Chondrocyte (in vitro differentiated cells): ENCODE measurements at places on chromosomes 2 and 18. TPM values are rescaled to one million over a fixed set of nuclear protein-coding genes. Genes with fewer than 3 reads are reported as not detected.

GRCh38 chr2:241976296-241976695 lies 106.8 kb downstream of the RTP5 start:
- peaks cover 11% of the 10 kb centered on the region for H3K27me3 ChIP-seq
- no peak overlapping the region for H3K4me3 ChIP-seq
- peaks cover 2% of the 10 kb centered on the region for H3K36me3 ChIP-seq
- H3K27ac ChIP-seq: no peak overlapping the region
- no peaks in the 10 kb centered on the region for H3K4me1 ChIP-seq

DNA sequence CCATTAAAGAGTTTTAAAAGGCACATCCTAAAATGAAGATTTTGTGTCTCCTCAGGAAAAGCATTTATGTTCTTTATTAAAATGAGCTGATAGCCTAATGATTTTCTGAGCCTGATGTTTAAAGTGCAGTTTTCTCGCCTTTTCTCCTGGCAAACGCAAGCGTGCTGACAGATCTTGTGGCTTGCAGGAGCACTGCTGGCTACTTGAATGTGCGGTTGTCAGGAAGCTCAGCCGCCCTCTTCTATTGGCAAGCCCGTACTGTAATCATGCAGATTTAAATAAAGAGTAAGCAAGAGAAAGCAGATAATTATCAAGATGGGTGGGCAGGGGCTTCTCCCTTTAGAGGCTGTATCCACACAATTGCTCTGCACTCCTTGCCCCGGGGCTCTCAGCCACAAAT lies 139.5 kb upstream of the SPHKAP start:
- H3K4me1 ChIP-seq: no peaks in the 10 kb centered on the region
- H3K4me3 ChIP-seq: no peak overlapping the region
- H3K36me3 ChIP-seq: no peaks in the 10 kb centered on the region
- no peak for DNase-seq

PIEZO2 gene
- 115 to 147 TPM (median 142 TPM) in 3 replicates for total RNA-seq

- no peak overlapping the region for H3K27ac ChIP-seq
- no peak overlapping the region for H3K4me3 ChIP-seq
Measured at GRCh38 chr2:28499282-28499681, 3.4 kb downstream of the PLB1 start.

DNA sequence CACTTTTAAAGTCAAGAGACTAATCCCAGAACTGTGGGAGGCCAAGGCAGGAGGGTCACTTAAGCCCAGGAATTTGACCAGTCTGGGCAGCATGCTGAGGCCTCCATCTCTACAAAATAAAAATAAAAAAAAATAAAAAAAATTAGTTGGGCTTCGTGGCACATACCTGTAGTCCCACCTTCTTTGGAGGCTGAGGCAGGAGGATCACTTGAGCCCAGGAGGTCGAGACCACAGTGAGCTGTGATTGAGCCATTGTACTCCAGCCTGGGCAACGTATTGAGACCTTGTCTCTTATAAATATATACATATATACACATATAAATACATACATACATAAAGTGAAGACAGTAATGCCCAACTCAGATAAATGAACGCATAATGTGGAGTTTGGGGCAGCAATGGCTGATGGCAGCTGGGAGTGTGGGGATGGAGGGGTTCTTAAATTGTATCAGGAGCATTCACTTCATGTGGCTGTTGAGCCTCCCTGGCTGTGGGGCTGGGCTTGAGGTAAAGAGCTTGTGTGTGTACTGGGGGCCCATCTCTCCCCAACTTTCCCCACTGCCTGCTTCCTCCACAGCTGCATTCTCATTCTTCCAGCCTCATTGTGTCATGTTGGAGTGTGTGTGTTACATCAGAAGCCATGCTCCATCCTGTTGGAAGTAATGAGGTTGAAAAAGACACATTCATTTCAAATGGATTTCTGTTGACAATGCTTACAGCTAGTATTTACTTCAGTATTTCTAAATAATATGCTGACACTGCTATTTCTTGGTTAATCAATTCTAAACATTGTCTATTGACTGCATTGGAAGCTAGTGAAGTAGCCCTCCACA lies 96.5 kb upstream of the HS6ST1 start:
- DNase-seq: peak; percentile 27
- H3K27ac ChIP-seq: no peak overlapping the region
- H3K4me1 ChIP-seq: no peaks in the 10 kb centered on the region
- H3K27me3 ChIP-seq: no peaks in the 10 kb centered on the region
- peaks cover 2% of the 10 kb centered on the region for H3K36me3 ChIP-seq

GRCh38 chr2:203623661-203624060 lies 82.8 kb upstream of the CD28 start:
- H3K27ac ChIP-seq: peak overlapping the region; percentile 60
- H3K27me3 ChIP-seq: no peaks in the 10 kb centered on the region

- peak overlapping the region; percentile 77 for H3K27ac ChIP-seq
- peaks cover 1% of the 10 kb centered on the region for H3K36me3 ChIP-seq
- no peaks in the 10 kb centered on the region for H3K27me3 ChIP-seq
- no peak overlapping the region for H3K4me3 ChIP-seq
Measured at GRCh38 chr18:9513971-9514512, 38.7 kb downstream of the RALBP1 start.

- H3K4me1 ChIP-seq: peaks cover 4% of the 10 kb centered on the region
- peaks cover 34% of the 10 kb centered on the region for H3K27me3 ChIP-seq
- DNase-seq: no peak
- H3K27ac ChIP-seq: no peak overlapping the region
Measured at GRCh38 chr2:176669398-176670174, 400.3 kb downstream of the MTX2 start.

- no peak for DNase-seq
- H3K27ac ChIP-seq: no peak overlapping the region
- peaks cover 7% of the 10 kb centered on the region for H3K36me3 ChIP-seq
Measured at GRCh38 chr2:39033980-39034379, 86.9 kb downstream of the SOS1 start.

C1QL2 gene
- not detected in 3 replicates for total RNA-seq

DNA sequence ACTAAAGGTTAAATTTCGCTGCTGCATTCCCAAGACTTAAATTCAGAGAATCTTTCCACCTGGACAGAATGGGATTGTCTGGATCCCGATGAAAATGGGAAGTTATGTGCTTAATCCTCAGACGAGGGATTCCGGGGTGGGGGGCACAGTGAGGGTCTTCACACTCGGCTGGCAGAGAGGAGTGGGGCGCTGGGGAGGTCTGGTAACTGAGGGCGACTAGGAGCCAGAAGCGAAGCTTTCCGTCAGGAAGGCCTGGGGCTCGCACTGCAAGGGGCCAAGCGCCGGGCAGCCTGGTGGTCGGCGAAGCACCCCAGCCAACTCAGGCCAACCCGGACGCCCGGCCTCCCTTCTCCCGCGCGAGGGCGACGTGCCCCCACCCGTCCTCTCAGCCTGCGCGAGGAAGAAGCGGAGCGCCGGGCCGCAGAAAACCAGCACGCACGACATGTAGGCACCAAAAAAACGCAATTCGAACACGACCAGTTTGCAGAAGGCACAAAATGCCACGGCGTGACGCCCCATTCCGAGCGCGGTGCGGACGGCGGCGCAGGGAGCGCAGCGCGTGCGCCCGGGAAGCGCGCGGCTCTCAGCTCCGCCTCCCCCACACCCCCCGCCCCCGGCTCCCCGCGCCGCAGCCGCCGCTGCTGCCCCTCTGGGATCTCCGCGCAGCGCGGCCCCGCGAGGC lies 188.1 kb downstream of the ZEB2 start:
- H3K4me3 ChIP-seq: peak overlapping the region; percentile 95
- peak; percentile 90 for DNase-seq
- peaks cover 28% of the 10 kb centered on the region for H3K4me1 ChIP-seq
- H3K36me3 ChIP-seq: no peaks in the 10 kb centered on the region
- peak overlapping the region; percentile 95 for H3K27ac ChIP-seq
